Bronchus fibroblast of lung (primary cell): ENCODE measurements at places on chromosomes 5 and 9. TPM values are rescaled to one million over a fixed set of nuclear protein-coding genes. Genes with fewer than 3 reads are reported as not detected.

Gene AFAP1L1
- total RNA-seq, result 11.8 and 12.2 TPM in 2 replicates

Gene ALDOB
- not detected in 2 replicates for total RNA-seq

Gene SLC46A2
- total RNA-seq, result not detected in 2 replicates

Gene LHX3
- total RNA-seq, result not detected in 2 replicates

Gene ATP10B
- total RNA-seq, result not detected in 2 replicates

Gene ANKRD18B
- total RNA-seq, result 0.17 and 0.74 TPM in 2 replicates
